ENCODE measurements at places on chromosomes 3 and 15.

GRCh38 chr15:42275780-42276391 is 2.7 kb upstream of the TMEM87A start:
- DNase-seq = no peak

GRCh38 chr3:22671848-22672247 is 531.3 kb upstream of the UBE2E2 start:
- no peak for DNase-seq

GRCh38 chr3:45132568-45133211 is 13.5 kb downstream of the CDCP1 start:
- no peak for DNase-seq

DNA sequence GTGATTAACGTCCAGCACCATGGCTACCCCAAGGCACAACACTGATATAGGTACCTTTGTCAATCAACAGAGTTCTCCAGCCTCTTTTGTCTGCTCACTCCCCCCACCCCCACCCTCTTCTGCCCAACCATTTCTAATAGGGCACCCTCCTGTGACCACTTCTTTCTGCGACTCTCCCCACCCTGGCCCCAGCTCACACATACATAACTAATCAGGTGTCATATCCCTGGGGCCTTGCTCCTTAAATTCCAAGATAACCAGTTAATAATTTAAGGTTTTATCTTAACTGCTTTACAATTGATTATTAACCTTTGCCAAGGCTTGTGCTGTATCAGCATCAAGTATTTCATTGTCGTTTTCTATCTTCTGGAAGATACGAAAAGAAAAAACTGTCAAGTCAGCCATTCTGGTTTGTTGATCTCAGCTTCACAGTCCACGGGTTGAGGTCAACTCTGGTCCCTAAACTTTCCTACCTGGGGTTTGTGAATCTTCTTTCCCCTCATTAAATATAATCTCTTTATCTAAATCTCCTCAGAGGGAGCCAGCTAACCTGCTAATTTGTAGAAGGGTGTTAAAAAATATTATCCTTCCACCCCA is 27.3 kb upstream of the SLC28A2 start:
- no peak for DNase-seq

DNA sequence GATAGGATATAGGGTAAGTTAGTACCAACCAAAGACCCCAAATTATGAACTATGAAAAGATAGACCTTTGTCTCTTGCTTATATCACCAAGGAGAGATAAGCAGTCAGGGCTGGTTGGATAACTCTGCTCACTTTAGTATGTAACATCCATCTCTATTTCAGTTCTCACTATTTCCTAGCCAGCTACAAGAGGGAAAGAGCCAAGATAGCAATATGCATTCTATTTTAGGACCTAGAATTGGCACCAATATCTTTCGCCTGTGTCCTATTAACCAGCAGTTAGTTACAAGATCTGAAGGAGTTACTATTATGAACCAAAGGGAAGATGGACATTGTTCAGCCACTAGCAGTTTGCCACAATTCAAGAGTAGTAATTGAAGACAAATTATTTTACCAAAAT is 457.5 kb downstream of the NSUN3 start:
- DNase-seq = no peak

Data from fibroblast of gingiva (primary cell).